Tongue (tissue), 3 donors: ENCODE measurements at places on chromosomes 12 and 14. TPM values are rescaled to one million over a fixed set of nuclear protein-coding genes. Genes with fewer than 3 reads are reported as not detected.

GRCh38 chr14:79516009-79516408 is 695.3 kb downstream of the DIO2 start:
- no peak for DNase-seq

GRCh38 chr14:89332031-89332430 is 85.0 kb downstream of the FOXN3 start:
- no peak for DNase-seq

- DNase-seq, result no peak
Observed at GRCh38 chr14:103231376-103232019, 102.5 kb upstream of the EIF5 start.

GRCh38 chr14:69364378-69364777 is 33.7 kb downstream of the ERH start:
- DNase-seq, result no peak

DNA sequence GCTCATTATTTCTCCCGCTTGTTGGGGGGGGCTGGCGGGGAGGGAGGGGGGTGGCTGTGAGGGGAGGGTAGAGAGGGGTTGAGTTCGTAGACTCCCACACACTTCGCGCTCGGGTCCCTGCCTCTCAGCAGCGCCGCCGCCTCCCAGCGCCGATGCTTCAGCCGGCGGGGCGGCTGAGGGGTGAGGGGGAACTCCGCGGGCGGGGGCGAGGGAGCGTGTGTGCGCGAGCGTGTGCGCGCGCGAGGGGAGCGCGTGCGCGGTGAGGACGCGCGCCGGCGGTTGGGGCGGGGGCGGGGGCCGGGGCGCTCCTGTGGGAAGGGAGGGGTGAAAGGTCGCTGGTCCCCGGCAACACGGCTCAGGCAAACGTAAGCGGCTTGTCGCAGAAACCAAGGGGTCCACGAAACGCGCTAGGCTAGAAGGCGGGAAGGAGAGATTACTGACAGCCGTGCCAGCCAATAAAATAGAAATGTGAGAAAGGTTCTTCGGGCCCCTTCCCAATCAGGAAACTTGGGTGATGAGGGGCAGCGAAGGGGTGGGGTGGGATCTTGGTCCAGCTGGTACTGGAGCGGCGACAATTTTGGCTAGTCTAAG is 343 bp upstream of the NOVA1 start:
- DNase-seq, result peak; percentile 98

DNA sequence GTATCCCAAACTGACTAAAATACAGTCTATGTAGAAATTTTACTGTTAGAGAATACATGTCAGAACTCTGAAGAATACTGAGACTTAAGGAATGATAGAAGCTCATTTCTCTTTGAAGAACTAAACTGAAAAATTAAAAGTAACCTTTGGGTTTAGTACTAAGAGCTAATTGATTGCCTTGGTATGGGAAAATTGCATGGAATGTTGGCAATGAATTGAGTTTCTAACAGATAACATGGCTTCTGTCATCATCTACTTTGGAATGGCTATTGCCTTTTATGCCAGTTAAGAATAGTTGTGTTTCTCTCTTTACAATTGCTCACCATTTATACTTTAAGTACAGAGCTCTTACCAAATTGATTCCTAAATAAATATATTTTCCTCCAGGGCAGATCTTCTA is 308.8 kb upstream of the SYT1 start:
- DNase-seq, result no peak

DNA sequence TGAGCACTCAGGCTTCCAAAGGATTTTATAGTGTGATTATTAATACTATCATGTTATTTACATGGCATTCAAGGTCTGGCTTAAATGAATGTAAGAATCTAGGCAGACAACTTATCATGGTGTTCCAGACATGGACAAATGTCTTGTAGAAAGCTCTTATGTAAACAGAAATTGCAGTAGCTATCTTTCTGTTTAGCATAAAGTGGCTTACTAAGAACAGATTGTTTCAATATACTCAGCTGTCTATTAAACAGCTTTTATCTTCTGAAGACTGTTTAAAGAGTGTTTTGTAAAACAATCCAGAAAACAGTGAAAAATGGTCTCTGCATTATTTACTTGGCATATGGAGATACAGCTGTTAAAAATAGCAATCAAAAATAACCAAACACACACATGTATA is 1061.8 kb upstream of the SEL1L start:
- no peak for DNase-seq

DNA sequence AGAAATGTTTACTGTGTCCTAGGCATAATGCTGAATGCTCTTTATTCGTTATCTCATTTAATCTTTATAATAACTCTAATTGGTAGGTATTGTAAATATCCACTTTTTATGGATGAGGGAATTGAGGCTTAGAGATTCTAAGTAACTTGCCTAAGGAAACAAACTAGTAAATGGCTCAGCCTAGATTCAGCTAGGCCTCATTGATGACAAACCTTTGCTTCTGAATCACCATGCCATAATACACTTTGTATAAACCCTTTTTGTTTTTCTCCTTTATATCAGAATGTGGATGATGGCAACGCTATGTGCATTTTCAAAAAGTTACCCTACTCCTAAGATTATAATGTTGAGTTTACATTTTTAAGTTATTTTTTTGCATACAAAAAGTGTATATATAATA is 34.0 kb downstream of the MNAT1 start:
- no peak for DNase-seq

- no peak for DNase-seq
Observed at GRCh38 chr14:94170136-94170535, 4.0 kb upstream of the PPP4R4 start.

GRCh38 chr12:47560415-47560814 is 145.4 kb downstream of the RPAP3 start:
- no peak for DNase-seq

- DNase-seq, result peak; percentile 51
Observed at GRCh38 chr12:56522411-56523193, 982 bp downstream of the RBMS2 start.

CSRP2 gene
- total RNA-seq, result 45.2 TPM

DNA sequence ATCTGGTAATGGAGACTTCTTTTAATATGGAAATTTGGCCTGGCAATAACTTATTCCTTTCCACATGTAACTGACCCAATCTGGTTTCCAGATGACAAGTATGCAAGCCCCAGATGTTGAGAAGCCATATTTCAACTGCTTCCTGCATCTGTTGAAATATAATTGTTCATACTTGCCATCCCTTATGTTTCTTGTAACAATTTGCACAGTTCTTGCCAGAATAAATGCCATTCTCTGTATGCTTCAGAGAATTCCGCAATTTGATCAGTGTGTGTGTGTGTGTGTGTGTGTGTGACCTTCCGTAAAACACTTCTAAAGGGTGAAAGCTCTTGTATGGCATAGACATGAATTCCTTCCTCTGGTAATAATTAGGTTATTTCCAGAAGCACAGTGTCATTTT is 1.8 kb upstream of the CLEC2A start:
- DNase-seq, result peak; percentile 13
